ENCODE measurements at places on chromosomes 5 and 9. TPM values are rescaled to one million over a fixed set of nuclear protein-coding genes. Genes with fewer than 3 reads are reported as not detected.

MRPL36 gene
- polyA plus RNA-seq = 216 TPM

DNA sequence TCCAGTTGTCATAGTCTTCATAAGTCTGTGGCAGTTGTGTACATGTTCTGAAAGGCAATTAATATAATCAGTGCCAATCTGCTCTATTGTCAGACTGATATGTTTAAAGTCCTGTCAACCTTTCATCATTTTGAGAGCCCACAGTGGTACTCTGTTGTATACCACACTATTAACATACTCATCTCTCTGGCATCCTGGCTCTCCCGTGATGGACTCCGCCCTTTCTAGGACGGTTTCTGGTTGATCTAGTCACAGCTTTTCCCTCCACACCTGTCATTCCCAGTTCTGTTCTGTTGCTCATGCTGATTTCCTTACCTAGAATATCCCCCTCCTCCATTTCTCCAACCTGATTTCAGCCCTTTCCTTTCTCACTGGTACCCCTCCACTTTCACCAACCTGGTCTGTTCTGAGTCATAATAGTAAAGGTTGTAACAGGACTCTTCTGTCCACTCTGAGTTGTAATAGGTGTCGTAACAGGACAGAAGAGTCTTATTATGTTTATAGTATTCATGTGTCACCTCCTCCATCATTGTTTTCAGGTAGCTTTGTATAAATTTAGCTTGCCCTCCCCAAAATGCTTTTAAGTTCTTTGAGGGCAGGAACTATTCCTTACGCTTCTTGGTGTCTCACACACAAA lies 4.1 kb downstream of the PTCD2 start:
- no peak for DNase-seq

FAM53C gene
- 10.8 TPM for polyA plus RNA-seq

DNA sequence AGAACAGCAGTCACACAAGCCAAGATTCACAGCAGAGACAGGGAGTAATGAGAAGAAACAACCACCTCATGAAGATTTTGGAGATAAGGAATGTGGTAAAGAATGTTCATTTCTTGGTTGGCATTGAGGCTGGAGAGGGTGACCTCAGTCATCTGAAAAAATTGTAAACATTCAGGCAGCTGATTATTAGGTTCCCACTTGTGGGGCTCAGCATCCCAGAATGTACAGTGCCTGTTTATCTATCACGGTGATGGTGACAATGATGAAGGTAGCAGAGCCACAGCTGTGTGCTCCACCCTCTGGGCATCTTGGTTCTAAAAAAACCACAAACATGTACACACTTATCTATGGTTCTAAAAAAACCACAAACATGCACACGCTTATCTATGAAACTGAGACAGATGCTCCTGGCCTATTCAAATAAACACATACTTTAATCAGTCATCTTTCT lies 143.9 kb upstream of the MOCS2 start:
- DNase-seq = no peak

GRCh38 chr9:6686396-6686795 lies 40.9 kb upstream of the GLDC start:
- no peak for DNase-seq

NIM1K gene
- polyA plus RNA-seq = 0.10 TPM

DNA sequence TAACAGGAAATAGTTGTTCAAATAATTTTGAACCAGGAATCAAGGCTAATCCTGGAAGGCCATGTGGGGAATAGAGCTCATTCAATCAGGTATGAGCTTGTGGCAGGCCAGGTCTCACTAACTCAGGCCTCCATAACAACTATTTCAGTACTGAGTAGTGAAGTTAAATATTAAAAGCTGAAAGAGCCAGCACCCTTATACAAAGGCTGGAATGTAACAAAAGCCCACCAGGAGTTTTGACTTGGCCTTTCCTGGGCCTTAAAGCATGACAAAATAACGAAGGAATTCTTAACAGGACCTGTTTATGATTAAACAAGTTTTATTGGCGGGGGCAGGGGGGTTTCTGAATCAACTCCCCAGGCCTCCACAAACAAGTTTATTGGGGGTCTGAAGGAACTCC lies 1146.7 kb downstream of the CDH9 start:
- DNase-seq = no peak

- no peak for DNase-seq
Observed at GRCh38 chr9:98401140-98402018, 145.9 kb upstream of the TBC1D2 start.

ERP44 gene
- 14.3 TPM for polyA plus RNA-seq

GFI1B gene
- polyA plus RNA-seq = 0.07 TPM

WDR38 gene
- polyA plus RNA-seq = not detected

DMGDH gene
- 0.16 TPM for polyA plus RNA-seq

DNA sequence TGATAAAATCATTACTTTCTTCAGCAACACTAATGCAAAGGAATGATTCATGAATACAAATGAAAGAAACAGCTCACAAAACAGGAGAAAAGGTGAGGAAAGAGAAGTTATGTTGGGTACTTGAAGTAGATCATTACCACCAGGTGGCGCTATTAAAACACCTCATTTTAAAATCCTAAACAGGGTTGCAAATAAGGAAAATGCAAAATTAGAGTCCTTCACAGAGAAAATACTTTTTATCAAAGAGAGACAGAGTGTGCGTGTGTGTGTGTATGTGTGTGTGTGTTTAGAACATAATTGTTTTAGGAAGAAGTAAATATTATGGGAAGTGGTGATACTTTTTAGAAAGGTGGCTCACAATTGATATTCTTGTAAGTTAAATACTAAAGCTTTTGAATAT lies 49.5 kb upstream of the CD180 start:
- no peak for DNase-seq

KIF2A gene
- polyA plus RNA-seq = 1.4 TPM

PCDHGB3 gene
- polyA plus RNA-seq = 0.44 TPM

SCAMP1 gene
- 8.7 TPM for polyA plus RNA-seq

EDIL3 gene
- polyA plus RNA-seq = 0.11 TPM

- no peak for DNase-seq
Observed at GRCh38 chr5:142432369-142432863, 107.6 kb upstream of the SPRY4 start.

GRCh38 chr5:176818391-176819098 lies 8.2 kb downstream of the UNC5A start:
- no peak for DNase-seq

DNA sequence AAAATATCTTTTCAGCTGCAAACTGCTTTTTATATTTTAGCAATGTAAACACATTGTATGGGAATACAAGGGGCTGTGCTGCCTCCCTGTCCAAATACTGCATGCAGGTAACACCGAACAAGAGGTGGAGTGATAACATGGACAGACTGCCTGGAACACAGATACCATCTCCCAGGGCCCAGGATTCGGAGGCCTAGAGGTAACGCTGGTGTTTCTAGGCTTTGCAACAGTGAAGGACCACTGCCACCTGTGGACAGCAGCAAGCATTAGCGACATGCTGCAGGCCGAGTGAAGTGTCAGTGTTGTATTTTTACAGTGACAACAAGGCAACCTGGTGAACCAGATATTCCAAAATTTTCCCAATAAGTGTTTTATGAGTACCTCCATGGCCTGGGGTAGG lies 379.1 kb downstream of the DMRT2 start:
- DNase-seq = no peak

- DNase-seq = no peak
Observed at GRCh38 chr5:130158036-130158435, 253.8 kb downstream of the CHSY3 start.

AGXT2 gene
- polyA plus RNA-seq = not detected

DNA sequence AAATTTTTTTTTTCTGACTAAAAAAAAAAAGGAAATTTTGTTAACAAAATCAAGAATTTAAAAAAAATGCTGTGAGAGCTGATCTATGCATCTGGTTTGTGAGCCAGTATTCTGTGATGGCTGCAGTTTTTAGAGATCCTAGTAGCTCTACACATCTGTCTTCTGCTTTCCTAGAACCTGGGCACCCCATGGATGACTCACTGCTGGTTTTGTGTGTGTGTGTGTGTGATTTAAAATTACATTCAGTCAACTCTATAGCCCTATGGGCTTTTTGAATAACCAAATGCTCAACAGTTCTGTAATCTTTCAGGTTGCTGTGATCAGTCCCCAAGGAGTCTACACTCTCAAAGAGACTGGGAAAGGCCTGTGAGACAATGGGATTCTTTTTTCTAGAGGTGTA lies 2.5 kb upstream of the PSMD5 start:
- no peak for DNase-seq

CNTNAP3B gene
- polyA plus RNA-seq = 1.3 TPM

DNA sequence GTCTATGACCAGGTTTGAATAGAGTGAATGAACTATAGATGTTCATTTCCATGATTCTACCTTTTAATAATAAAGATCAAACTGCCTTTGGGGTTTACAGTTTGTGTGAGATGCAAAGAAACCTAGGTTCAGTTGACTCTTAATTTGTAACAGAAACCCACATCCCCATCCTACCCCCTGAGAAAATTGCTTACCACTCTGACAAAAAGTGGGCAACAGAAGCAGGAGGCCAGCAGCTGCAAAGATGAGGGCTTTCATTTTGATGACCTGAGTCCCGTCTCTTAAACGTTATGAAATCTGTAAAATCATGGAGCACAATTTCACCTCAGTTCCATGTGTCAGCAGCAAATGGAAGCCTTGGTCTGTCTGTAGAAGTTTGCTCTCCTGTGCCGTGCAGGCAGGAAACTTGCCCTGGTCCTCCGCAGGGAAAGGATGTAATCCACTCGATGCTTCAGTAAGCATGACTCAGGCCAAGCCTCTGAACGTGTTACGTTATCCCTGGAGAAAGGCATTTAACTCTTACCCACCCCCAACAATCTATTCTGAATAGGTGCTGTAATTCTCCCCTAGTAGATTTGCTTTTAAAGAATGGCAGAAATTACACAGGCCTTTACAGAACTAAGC lies at the start of gene F2RL2:
TSS of gene F2RL2 (minus strand) at position 431 of the 624 bp plus-strand sequence. CDS start at position 258, 173 bp downstream.
- DNase-seq = no peak
